Naive thymus-derived CD8-positive, alpha-beta T cell (primary cell): ENCODE measurements at places on chromosomes 3 and 15. TPM values are rescaled to one million over a fixed set of nuclear protein-coding genes. Genes with fewer than 3 reads are reported as not detected.

- peak; percentile 64 for DNase-seq
Observed at GRCh38 chr15:69713726-69714559, 261.3 kb downstream of the RPLP1 start.

GRCh38 chr3:46361408-46362283 lies 7.7 kb downstream of the CCR2 start:
- DNase-seq: no peak

- DNase-seq: no peak
Observed at GRCh38 chr15:85408270-85408746, 27.9 kb downstream of the AKAP13 start.

DNA sequence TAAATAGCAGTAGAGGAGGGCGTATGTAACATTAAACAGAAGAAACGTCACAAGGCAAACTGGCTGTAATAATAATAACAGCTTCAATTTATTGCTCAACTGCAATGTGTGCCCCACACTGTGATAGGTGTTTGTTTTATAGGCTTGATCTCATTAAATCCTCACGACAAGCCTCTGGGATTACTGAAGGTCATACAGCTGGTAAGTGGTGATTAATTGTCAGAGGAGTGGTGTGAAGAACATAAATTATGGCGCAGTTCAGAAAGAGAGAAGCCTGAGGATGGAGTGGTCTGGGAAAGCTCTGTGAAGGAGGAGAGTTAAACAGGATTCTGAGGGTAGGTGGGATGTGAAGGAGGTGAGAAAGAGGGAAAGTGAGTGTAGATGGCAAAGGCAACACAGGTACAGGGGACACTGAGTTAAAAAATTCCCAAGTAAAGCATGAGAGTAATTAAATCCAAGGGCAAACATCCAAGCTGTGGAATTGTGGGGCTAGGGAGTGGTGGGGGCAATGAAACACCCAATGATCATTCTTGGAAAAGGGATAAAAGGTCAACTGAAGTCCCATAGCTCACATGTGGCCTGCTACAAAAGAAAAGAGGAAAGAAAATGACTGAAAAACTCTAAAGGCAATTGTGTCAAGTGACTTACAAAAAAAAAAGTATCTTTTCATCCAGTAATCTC lies 16.5 kb upstream of the GLCE start:
- no peak for DNase-seq

DNA sequence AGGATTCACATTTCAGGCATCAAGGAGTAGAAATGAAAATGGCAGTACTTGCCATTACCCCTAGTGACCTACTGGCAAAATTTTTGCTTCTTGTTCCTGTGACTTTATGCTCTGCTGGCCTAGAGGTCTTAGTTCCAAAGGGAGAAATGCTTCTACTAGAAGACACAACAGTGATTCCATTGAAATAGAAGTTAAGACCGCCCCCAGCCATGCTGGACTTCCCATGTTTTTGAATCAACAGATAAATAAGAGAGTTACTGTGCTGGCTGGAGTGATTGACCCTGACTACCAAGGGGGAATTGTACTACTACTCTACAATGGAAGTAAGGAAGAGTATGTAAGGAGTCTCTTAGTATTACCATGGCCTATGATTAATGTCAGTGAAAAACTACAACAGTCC lies 196.2 kb upstream of the AZI2 start:
- no peak for DNase-seq

Gene RPUSD2
- 15.6 TPM for total RNA-seq
